ENCODE measurements at places on chromosomes 2 and 18. TPM values are rescaled to one million over a fixed set of nuclear protein-coding genes. Genes with fewer than 3 reads are reported as not detected.

FN1 gene
- 56.0 TPM for total RNA-seq

TBC1D8 gene
- total RNA-seq: 16.6 TPM

GRCh38 chr18:53991805-53992204 lies 232.7 kb downstream of the MBD2 start:
- DNase-seq: no peak

- DNase-seq: no peak
Observed at GRCh38 chr2:237509151-237509550, 22.1 kb downstream of the MLPH start.

GRCh38 chr2:168060986-168061750 lies 186.2 kb downstream of the STK39 start:
- DNase-seq: no peak

DNA sequence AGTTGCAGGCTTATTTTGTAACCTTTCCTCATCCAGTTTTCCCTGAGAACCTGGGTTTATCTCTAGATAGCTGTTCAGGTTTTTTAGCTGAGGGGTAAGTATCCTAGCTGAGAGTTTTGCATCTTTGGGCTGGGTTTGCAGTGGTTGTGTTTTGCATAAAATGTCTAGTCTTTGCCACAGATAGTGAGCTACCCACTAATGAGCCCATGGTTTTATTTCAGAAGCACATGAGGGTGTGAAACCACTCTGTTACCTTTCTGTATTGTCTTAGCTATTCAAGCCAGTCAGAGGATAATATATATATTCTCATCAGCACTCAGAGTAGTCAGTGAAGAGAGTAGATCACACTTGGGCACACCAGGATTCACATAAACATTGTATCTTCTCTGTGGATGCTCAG lies 24.6 kb upstream of the TXNDC2 start:
- no peak for DNase-seq

DNA sequence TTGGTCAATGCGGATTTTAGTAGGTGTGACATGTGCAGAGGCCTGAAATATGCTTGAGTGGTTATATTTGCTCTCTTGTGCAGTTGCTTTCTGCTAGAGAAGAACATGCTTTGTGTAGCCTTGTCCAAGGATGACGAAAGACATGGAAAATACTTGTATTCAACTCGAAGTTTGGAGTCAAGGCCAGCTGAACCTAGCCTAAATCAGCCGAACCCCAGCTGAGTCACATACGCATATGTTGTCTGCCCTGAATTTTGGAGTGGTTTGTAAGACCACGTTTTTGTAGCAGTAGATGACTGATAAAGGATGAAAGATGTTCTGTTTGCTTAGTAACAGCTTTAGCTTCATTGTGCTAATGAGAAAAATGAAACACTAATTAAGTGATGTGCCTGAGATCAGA lies 22.5 kb upstream of the SPAG16 start:
- DNase-seq: no peak

DNA sequence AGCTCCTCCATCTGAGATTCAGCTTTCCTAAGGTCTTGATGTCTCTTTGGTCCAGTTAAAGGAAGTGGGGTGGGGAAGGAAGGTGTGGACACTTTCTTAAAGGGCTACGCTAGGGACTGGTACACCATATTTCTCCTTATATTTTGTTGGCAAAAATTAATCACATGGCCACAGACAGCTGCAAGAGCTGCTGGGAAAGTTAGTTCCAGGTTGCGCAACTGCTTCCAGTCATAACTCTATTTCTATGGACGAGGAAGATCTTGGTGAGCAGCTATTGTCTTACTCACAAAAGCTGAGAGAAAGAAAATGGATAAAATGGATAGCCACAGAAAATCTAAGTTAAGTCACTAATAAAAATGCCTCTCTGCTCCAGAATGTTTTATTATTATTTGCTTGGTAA lies 60.7 kb upstream of the PPM1B start:
- DNase-seq: no peak

DNA sequence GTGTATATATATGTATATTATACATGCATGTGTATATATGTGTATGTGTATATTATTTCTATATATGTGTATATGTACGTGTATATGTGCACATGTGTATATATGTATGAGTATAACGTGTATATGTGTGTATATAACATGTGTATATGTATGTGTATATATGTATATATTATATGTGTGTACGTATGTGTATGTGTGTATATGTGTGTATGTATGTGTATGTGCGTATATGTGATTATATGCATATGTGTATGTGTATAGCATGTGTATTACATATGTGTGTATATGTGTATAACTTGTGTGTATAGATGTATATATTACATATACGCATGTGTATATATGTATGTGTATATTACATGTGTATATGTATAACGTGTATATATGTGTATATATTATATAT lies 32.1 kb upstream of the ID2 start:
- DNase-seq: no peak
